ENCODE measurements at places on chromosomes 13 and 19.

- no peak for DNase-seq
These were observed 3.3 kb upstream of the KLK11 start for GRCh38 chr19:51029718-51030117.

DNA sequence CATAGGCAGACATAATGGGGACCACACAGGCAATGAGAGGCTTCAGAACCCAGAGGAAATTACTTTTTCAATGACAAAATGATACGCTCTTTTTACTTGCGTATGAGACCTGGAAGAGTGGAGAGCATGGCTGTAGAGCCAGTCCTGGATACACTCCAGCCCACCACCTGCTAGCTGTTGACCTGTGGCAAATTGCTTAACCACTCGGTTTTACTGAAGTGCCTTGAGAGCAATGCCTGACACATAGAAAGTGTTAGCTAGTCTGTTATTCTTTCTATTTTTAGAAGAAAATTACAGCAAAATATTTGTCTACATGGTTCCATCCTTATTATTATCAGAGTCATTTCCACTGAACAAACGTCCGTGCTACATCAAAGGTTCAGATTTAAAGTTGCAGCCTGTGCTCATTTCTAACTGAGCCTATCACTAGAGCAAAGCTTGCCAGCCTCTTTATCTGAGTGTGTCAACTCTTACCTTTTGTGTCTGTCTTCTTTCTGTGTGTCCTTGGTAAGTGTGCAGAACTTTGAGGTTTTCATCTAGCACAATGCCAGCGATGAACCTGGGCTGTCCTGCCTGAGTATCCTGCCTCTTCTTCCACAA lies 9.6 kb upstream of the GPR183 start:
- DNase-seq = no peak

GRCh38 chr19:27776020-27776419 lies 1436.9 kb downstream of the UQCRFS1 start:
- no peak for DNase-seq

- DNase-seq = no peak
These were observed 621.6 kb downstream of the GPC6 start for GRCh38 chr13:93848247-93848646.

GRCh38 chr13:49457221-49457620 lies 13.1 kb downstream of the SETDB2 start:
- DNase-seq = no peak

DNA sequence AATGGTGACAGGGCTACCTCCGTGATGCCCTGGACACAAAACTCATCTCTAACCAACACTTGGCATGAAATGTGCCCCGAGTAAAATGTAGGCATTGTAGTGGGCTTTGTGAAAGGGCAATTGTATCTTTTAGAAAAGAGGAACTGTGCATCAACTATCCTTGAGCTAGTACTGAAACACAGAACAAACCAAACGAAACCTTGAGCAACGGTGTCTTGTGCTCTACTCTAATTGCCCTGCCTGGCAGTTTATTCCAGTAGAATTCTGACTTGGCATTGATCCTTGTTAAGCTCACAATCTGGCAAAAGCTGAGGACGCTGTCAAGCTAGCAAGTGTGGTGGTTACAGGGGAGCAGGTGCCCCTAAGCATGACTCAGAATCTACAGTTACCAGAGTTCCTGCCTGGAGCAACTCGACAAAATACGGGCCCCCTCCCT lies 707.1 kb upstream of the SPRY2 start:
- no peak for DNase-seq

- no peak for DNase-seq
These were observed 39.3 kb upstream of the RGCC start for GRCh38 chr13:41418027-41418426.

GRCh38 chr19:17079710-17080439 lies 4.3 kb downstream of the MYO9B start:
- DNase-seq = peak; percentile 61

DNA sequence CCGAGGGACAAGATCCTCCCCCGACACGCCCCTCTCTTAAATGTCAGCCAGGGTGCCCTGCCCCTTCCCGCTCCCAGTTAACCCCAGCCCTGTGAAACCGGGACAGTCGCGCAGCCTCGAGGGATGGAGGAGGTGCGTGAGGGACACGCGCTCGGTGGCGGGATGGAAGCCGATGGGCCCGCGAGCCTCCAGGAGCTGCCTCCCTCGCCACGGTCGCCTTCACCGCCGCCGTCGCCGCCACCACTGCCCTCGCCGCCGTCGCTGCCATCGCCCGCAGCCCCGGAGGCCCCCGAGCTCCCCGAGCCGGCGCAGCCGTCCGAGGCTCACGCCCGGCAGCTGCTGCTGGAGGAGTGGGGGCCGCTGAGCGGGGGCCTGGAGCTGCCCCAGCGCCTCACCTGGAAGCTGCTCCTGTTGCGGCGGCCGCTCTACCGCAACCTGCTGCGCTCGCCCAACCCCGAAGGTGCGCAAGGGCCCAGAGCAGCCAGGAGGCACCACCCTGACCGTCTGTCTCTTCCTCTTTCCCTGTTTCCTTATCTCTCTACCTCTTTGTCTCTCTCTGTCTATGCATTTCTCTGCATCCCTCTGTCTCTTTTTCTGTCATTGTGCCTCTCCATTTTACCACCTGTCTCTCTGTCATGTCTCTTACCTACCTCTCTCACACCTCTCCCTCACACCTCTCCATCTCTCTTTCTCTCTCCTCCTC lies at the start of gene NCCRP1:
Gene NCCRP1, plus strand, starts transcription at position 105 of the 703 bp plus-strand sequence. Its CDS starts 19 bp downstream, at position 124.
- DNase-seq = no peak

DNA sequence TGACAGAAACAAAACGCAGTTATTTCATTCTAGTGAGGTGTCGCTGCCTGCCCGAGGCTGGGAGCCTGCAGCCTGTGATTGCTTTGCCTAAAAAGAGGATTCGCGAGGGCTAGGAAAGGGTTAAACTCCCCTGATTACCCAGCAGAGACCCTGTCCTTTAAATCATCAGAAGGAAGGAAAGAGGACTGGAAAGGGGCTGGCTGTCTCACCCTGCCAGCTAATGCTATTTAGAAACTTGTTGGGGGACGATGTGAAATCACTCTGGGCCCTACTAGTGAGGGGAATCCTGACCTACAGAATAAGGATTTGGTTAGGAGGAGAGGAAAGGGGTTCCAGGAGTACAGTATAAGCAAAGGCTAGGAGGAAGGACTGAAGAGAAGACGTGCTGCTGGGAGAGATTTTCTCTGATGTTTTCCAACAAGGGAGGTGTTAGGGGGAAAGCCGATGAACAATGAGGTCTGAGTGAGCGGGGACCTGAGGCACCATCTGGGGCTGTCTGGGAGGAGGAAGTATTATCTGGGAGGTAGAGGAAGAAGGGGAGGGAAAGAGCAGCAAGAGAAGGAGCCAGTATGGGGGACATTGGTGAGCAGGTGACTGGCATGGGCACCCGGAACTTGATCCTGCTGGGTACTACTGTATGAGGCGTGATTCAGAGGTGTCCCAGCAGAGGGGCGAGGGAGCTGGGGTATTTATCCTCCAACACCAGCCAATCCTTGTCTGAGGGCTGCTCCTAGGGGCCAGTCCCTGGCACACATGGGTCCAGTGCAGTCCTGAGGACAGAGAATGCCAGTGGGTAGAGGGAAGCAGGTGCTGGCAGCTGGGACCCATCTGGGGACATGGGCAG lies 55.7 kb upstream of the PTPRS start:
- no peak for DNase-seq

DNA sequence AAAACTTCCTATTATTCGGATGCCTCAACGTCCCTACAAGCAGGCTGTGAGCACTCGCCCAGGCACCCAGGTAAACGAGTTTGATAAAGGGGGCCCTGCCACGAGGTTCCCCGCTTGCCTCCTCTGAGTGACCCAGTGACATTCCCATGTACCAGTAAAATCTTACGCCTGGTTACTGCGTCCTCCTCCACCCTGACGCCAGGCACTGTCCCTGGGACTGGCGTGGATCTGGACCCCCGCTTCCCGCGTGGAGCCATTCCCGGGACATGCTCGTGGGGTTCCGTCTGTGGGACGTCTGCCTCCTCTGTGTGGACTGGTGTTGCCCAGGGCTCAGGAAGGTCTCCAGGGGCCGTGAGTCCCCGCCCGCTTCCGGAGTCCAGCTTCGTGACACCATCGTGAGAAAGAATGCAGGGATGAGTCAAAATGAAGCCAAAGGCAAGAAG lies 407 bp upstream of the ZNF550 start:
- DNase-seq = no peak

- no peak for DNase-seq
These were observed 12.0 kb upstream of the CEACAM21 start for GRCh38 chr19:41563854-41564514.

GRCh38 chr19:35738887-35739229 lies 3.4 kb downstream of the IGFLR1 start:
- no peak for DNase-seq

DNA sequence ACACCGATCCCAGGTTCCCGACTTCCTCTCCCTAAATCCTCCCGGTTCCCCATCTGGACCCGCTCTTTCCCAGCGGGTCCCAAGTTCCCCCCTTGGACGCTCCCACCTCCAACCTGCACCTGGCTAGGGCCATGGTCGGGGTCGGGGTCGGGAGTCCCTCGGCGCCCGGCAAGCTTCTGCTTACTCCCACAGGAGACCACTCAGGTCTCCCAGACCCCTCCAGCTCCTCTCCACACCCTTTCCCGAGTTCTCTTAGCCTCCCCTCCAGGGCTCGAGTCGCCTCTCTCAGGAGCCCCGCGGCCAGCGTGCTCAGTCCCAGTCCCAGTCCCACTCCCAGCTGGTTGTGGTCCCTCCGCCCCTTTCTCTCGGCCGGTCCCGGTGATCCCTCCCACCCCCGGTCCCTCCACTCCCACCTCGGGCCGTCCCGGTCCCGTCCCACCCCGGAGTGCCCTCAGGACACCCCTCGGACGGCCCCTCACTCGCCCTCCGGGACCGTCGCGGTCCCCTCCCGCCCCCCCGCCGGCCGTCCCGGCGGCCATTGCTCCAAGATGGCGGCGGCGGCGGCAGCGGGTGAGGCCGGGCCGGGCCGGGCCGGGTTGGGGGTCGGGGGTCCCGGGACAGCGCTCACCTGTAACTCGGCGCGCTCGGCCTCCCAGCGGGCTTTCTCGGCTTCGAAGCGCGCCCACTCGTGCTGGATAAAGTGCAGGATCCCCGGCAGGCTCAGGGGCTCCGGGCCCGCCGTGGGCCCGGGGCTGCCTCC lies at the start of gene FKRP:
Gene FKRP, plus strand, starts transcription at position 537 of the 760 bp plus-strand sequence. CDS start 9,394 bp downstream, outside the sequence.
- DNase-seq = no peak

DNA sequence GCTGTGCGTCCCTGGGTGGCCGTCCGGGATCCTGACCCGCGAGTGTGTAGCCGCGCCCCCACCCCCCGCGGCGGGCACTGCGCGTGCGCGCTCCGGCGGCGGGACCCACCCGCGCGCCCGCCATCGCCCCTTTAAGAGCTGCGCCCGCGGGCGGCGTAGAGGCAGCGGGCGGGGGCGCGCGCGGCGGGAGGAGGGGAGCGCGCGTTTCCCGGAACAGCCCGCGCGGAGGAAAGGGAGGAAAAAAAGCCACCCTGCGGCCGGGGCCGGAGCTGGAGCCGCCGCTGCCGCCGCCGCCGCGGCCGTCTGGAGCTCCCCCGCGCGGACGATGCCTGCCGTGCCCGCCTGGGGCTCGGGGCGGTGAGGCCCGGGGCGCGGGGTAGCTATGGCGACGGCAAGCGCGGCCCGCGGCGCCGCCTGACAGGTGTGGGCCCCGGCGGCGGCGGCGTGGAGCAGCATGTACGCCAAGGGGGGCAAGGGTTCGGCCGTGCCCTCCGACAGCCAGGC lies at the start of gene SSBP4:
Gene SSBP4, plus strand, starts transcription at position 204 of the 504 bp plus-strand sequence. Its CDS starts 251 bp downstream, at position 455.
- DNase-seq = peak; percentile 55

DNA sequence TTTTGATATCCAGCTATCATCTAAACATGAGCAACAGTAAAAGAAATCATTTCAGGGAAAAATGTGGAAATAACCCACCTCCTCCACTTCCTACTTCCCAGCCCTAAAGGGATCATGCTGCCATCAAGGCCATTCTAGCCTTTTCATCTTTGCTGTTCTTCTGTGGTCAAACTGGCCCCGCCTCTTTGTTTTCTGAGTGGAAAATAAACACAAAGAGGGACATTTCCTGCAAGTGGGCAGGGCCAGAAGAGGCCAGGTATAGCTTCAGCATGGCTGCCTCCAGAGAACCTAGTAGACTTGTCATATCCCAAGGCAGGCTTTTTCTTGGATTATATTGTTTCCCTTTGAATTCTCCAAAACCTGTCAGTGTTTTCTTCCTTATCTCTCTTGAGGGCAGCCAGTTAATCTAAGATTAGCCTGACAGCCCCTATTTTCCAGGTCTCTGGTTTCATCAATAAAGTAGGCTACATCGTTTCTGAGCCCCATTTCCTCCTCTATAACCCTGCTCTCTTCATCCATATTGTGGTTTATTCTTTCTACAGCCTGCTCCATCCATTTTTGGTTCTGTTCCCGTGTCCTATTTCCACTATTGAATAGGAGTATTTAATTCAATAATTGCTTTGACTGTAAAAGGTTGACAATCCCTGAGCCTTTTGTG lies 117.6 kb downstream of the GPC6 start:
- DNase-seq = no peak

- DNase-seq = no peak
These were observed 65.5 kb downstream of the DPY19L3 start for GRCh38 chr19:32471095-32471494.

DNA sequence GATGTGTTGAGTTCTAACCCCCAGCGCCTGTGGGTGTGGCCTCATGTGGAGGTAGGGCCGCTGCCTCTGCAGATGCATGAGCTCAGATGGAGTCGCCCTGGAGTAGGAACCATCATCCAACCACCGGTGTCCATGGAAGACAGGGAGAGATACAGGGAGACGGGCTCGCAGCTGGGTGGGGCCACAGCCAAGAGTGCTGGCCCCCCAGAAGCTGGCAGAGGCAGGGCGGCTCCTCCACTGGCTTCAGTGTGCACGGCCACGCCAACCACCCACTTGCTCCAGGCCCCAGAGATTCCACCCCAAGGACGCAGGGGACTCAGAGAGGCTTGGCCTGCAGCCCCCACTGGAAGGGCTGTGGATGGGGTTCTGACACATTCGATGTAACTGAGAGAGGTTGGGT lies 5.4 kb upstream of the MCF2L start:
- DNase-seq = no peak

GRCh38 chr19:16456652-16457194 lies 15.0 kb downstream of the EPS15L1 start:
- DNase-seq = no peak

DNA sequence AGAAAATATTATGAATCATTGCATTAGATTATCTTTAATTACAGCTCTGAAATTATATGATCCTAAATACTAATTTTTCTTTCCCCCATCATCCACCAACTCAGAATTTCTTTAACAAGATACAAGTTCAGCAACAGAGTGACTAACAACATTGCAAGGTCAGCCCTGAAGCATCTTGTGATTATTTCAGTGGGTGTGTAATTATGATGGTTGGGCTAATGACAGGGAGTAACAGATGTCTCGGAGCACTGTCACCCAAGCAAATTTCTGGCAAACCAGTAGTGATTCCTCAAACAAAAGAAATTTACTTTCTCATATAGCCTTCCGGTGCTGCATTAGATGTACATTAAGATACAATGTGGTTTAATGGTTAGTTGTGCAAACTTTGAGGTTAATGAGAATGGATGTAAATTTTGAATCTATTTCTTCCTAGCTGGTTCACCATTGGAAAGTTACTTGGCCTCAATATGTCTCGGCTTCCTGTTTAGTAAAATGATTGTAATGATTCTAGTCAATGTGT lies 238.9 kb downstream of the ITGBL1 start:
- DNase-seq = no peak

- DNase-seq = no peak
These were observed 361.6 kb downstream of the KLF12 start for GRCh38 chr13:73772449-73773167.

- DNase-seq = no peak
These were observed 60.1 kb downstream of the RNASEH2B start for GRCh38 chr13:50969691-50970090.
